ENCODE measurements at places on chromosomes 11 and 22. TPM values are rescaled to one million over a fixed set of nuclear protein-coding genes. Genes with fewer than 3 reads are reported as not detected.
A peak's percentile ranks its signal among the peaks of the same experiment; 100 is the strongest.

- ATAC-seq: no peak
Observed at GRCh38 chr11:64870893-64871466, 7.4 kb downstream of the EHD1 start.

- ATAC-seq: no peak
Observed at GRCh38 chr11:41044747-41045146, 414.7 kb downstream of the LRRC4C start.

GRCh38 chr22:23225724-23226496, 45.6 kb downstream of the BCR start:
- peak; percentile 88 for ATAC-seq

DNA sequence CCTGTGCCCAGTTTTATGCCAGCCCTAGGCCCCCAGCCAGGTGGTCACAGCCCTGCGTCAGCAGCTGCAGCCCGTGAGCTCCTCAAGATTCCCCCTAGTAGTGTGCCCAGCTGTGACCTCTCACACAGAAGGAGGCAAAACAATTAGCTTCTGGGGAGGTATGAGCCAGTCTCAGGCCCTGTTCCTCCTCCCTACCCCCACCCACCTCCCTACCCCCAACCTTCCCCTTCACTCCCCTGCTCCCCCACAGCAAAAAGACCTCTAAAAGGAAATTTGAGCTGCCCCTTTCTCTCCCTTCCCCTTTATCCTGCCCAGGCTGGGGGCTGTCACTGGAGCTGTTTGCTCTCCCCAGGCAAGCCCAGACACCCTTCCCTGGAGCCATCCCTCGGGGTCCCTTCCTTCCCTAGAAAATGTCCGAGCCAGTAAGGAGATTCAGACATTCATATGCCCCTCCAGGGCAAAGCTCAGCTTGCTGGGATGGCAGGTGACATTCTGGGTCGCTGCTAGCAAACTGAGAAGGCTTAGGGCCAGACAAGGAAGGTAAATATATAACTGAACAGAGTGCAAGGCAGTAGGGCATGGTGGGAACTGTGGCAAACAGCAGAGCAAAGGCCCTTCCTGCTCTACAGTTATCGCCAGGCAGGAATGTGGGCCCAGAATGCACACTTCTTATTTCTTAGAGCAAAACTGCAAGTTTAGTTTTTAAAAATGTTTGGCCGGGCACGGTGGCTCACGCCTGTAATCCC, 300.2 kb downstream of the MN1 start:
- ATAC-seq: no peak

GRCh38 chr22:31682751-31683150, 20.7 kb upstream of the PISD start:
- no peak for ATAC-seq

DNA sequence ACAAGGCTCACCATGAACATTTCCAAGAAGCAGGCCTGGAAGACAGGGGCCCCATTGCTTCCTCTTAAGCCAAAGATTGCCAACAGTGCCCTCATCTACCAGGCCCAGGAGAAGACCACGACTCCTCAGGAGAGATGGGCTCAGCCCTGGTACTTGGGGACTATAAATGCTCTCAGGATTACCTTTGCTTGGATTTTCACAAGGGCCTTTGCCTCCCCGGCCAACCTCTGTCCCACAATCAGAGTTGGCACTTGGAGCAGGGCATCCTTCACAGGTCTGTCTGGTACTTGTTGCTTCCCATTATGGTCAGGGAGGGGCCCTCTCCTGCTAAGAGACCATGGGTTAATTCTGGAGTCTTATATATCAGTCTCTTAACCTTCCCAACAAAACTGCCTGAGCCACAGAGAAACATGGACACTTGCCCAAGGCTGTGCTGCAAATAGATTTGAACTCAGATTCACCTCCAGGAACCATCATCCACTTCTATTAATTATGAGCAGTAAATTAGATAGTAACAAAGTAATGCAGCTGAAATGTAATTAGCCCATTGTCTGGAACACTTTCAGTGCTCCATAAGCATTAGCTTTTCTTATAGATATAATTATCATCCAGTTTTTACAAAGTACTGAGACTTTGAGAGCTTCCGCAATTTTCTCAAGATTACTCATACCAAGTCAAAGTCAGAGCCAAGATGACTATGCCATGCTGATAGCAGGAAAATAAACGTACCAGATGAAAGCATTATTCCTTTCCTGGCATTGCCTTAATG, 33.5 kb downstream of the POU2AF3 start:
- ATAC-seq: peak; percentile 34

DNA sequence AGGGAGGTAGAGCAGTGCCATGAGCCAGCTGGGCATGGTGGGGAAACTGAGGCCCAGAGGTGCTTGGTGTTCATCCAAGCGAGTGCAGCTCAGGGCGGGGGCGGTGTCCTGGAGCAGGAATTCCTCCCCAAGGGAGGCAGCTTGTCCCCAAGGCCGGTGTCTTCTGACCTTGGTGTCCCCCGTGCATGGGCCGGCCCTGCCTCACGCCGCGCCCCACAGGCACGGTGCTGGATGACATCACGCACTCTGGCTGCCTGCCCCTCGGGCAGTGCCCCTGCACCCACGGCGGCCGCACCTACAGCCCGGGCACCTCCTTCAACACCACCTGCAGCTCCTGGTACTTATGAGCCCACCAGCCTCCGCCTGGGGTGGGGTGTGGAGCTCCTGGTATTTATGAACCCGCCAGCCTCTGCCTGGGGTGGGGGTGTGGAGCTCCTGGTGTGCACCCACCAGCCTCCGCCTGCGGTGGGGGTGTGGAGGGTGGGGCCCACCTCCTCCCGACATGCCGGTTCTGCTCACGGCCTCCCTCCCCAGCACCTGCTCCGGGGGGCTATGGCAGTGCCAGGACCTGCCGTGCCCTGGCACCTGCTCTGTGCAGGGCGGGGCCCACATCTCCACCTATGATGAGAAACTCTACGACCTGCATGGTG, 6.7 kb downstream of the MUC5B start:
- ATAC-seq: no peak

DNA sequence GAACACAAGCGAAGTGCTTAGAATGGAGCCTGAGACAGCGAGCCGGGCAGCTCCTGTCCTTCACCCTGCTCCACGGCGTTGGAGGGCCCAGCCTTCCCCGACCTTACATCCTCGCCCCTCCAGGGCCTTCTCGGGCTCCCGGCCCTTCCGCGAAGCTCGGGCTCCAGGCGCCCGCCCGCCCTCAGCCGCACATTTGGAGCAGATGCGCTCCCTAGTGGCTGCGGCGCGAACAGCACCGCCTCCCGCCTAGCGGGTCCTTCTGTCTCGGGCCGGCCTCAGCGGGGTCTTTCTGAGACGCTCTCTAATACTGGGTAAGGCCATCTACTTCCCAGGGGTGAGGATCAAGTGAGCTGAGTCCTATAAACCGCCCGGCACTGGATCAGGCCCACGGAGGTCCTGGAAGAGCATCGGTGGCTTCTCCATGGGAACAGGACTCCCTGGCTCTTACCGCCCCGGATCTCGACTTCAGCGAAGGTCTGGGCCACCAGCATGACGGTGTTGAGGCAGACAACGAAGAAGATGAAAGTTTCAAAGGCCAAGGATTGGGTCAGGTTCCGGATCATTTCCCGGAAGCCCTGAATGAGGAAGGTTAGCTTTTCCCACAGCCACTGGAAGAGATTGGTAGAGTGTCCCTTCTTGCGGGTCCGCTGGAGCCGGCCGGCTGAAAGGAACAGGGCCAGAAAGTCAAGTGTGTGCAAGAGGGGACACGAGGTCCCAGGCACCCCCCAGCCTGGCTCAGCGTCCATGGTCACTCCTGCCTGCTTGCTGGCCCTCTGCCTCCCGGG, 3.7 kb downstream of the CATSPER1 start:
- peak; percentile 70 for ATAC-seq

- ATAC-seq: peak; percentile 42
Observed at GRCh38 chr11:13883042-13883441, 79.5 kb upstream of the SPON1 start.

- no peak for ATAC-seq
Observed at GRCh38 chr11:103661185-103661584, 375.3 kb upstream of the DDI1 start.

GRCh38 chr11:100575860-100576717, 111.0 kb upstream of the ARHGAP42 start:
- peak; percentile 78 for ATAC-seq

GRCh38 chr22:50724616-50725015, 13.4 kb upstream of the ACR start:
- no peak for ATAC-seq

- ATAC-seq: no peak
Observed at GRCh38 chr22:32175115-32175514, 16.0 kb upstream of the C22orf42 start.

DNA sequence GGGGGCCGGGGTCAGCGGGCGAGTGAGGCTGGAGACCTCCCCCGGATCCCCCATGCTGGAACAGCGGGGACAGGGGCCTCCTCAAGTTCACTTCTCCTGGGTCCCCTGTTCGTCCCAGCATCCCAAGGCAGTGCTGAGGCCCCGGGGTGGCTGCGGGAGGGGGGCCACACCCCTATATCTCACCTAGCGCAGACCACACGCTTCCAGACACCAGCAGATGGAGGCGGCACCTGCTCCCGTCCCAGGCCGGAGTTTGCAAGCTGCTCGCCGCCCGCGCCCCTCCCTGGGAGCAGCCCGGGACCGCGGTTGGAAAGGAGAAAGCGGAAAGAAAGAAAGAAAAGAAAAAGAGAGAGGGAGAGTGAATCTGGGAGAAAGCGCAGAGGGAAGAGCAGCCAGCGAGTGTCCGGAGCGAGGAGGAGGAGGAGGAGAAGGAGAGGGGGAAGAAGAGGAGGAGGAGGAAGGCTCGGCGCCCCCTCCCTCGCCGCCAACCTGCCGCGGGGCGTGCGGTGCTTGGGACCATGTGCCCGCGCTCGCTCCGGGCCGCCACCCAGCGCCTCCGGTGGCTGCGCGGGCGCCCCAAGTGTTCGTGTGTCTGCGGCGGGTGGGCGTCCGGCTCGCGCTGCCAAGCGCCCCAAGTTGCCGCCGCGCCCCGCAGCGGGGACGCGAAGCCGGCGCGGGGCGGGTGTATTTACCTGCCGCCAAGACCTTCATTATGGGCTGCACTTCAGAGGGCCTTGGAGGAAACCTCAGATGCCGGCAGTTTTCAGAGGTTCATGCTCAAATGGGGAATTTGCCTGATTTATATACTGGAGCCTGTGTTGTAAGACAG, at the start of gene LIF:
LIF (minus strand) TSS at position 775 of the 829 bp plus-strand sequence; CDS start at position 711, 64 bp downstream.
- ATAC-seq: no peak

GRCh38 chr11:83881428-83881827, 595.3 kb upstream of the CCDC90B start:
- no peak for ATAC-seq

GRCh38 chr11:125372911-125373310, 123.2 kb downstream of the FEZ1 start:
- no peak for ATAC-seq

- ATAC-seq: no peak
Observed at GRCh38 chr11:134097166-134097565, 28.3 kb downstream of the JAM3 start.

- ATAC-seq: no peak
Observed at GRCh38 chr11:130798801-130799200, 117.5 kb downstream of the SNX19 start.

DNA sequence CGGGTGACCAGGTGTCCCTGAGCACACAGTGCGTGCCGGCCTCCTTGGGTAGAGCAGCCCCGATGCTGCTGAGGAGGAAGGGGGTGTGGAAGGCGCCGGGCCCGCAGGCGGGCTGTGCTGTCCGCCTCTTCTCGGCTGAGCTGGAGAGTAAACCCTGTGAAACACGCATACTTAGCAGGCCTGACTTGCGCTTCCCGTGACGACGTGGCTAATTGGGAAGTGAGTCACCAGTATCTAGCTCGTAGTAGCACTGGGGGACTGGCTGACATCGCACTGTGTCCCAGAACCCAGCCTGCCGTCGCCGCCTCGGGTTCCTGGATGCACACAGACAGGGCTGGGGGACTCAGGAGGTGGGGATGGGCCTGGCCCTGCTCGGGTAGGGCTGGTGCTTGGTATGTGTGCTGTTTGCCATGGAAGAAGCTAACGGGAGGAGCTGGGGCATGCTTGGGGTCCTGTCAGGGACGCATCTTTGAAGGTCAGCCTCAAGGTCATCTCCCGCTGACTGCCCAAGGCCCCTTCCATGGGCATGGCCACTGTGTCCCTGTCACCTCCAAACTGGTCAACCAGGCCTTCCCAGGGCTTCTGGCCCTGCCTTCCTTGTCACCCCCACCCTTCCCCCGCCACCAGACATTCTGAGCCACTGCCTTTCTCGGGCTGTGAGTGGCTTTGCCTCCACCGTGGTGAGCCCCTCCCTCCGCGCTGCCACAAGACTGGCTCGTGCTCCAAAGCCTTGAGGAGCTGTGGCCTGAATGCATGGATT, 1327.0 kb downstream of the BRD1 start:
- no peak for ATAC-seq

DNA sequence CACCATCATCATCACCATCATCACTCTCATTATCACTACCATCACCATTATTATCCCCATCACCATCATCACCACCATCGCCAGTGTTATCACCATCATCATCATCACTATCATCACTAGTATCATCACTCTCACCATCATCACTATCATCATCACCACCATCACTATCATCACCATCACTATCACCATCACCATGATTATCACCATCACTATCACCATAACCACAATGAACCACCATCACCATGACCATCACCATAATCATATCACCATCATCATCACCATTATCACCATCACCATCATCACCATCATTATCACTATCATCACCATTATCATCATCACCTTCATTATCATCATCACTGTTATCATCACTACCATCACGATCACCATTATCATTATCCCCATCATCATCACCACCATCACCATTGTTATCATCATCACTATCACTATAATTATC, 326.7 kb downstream of the BRD1 start:
- ATAC-seq: no peak

DNA sequence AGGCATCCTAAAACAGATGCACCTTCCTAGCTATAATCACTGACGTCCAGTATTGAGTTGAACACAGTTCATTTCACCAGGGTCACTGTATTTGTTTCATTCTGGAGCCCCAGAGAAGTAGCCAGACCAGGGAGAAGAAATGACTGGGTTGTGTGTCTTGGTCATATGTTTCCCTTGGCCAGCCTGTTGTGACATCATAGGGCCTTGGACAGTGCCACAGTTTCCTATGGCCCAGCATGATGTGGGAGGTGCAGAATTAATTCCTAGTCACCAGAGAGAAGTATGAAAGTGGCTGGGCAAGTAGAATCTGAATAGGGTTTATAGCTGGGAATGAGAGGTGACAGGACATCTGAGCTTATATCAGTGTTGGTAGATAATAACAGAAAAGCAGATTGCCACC, 84.0 kb upstream of the ZBED5 start:
- ATAC-seq: no peak

GRCh38 chr11:128357073-128357472, 230.3 kb downstream of the ETS1 start:
- no peak for ATAC-seq

ZNF280B gene
- total RNA-seq: 0.04 TPM

OR51G1 gene
- total RNA-seq: not detected

CCDC87 gene
- 0.16 TPM for total RNA-seq

FIBP gene
- 42.3 TPM for total RNA-seq

GSTT2B gene
- total RNA-seq: 6.5 TPM

CBLIF gene
- total RNA-seq: not detected

MOGAT2 gene
- 0.60 TPM for total RNA-seq

Data from esophagus mucosa (tissue), 1 donor.